ENCODE measurements at places on chromosomes 7 and 10. TPM values are rescaled to one million over a fixed set of nuclear protein-coding genes. Genes with fewer than 3 reads are reported as not detected.

Gene ARMC3
- total RNA-seq: not detected

Gene SLC12A9
- 16.6 TPM for total RNA-seq

Gene LRRC17
- total RNA-seq: not detected

Gene TRIL
- 0.03 TPM for total RNA-seq

Gene SEMA3E
- 6.8 TPM for total RNA-seq

GRCh38 chr10:44742248-44742647, 168.9 kb upstream of the TMEM72 start:
- no peak for DNase-seq

DNA sequence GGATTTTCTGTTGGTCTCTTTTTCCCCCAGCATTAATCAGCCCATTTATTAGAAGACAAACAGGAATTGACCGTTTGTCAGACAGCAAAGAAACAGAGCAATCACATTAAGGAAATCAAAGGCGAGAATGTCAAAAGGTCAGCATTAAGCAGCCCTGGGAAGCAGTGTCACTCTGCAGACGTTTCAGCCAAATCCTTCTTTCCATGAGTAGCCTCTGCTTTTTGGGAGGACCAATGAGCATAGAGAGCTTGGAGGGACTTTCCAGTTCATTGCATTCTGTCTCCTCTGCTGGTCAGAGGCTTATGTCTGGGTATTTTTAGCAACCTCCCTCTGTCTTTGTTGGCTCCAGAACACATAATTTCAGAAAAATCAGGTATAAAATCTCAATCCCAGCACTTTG, 481.4 kb downstream of the GALNT17 start:
- DNase-seq: no peak

- no peak for DNase-seq
Measured at GRCh38 chr7:51593628-51594027, 277.0 kb upstream of the COBL start.

DNA sequence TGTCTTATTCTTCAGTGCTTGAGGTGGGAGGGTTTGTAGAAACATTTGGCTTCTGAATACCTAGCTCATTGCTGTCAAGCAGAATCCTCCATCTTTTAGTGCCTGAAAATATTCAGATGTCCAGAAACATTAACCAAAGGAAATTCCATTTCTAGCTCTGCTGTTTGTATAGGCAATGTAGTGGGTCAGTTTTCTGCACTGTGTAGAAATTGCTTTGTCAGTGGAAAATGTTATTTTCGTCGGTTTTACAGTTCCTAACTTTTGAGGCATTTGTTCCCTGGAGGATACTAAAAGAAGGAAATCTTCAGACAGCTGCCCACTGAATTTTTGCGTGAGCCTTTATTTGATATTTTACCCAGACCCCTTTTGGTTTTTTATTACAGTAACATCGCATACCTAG, 143.4 kb downstream of the TPST1 start:
- DNase-seq: no peak

GRCh38 chr7:158824028-158824427, 5.3 kb downstream of the ESYT2 start:
- no peak for DNase-seq

DNA sequence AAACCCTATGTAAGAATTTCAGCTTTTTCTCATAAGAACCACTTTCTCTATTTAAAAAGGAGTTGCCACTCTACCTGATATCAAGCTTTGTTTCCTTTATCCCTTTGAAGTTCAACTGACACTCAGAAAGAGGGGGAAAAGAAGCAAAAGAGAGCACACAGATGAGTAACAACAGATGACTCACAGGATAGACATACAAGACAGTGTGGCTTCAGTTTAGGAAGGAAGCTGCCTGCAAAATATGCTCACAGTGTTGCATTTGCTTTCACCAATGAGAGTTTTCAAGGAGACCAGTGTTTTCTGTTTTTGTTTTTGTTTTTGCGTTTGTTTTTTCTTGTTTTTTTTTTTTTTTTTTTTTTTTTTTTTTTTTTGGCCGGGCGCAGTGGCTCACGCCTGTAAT, 1181.6 kb downstream of the DNAJB9 start:
- peak; percentile 13 for DNase-seq

GRCh38 chr10:52658112-52658511, 114.5 kb downstream of the MBL2 start:
- DNase-seq: no peak

GRCh38 chr7:139598642-139599041, 75.2 kb downstream of the CLEC2L start:
- DNase-seq: no peak

DNA sequence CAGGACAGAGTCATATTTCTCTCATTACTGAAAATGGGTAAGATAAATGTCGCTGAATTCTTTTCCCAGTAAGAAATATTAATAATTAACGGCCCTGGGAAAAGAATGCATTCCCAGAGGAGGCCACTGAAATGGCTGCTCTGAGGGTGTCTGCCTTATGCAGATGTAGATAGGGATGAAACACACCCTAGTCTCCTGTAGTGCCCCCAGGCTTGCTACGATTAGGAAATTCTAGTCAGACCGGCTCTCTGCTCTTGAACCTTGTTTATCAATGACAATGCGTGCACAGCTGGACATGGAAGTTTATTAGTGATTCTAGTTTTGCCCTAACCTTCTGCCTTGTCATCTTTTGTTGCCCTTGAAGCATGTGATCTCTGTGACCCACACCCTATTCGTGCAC, 291.1 kb downstream of the ZNF248 start:
- no peak for DNase-seq

- no peak for DNase-seq
Measured at GRCh38 chr7:132185150-132185549, 391.1 kb downstream of the PLXNA4 start.

DNA sequence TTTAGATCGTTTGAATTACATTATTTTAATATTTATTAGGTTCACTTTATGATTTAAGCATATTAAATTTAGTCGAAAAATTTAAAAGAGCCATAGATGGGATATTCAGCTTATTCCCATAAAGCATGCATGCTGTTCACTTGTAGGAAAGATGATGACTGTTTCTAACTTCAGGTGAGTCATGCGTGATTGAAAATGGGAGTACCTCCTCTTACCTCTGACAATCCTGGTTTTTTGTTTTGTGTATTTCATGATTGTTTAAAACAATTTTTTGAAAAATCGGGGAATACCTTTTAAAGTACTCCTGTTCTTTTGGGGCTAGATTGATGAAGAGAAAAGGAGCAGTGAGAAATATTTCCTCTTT, 1.4 kb downstream of the TNKS2 start:
- no peak for DNase-seq

DNA sequence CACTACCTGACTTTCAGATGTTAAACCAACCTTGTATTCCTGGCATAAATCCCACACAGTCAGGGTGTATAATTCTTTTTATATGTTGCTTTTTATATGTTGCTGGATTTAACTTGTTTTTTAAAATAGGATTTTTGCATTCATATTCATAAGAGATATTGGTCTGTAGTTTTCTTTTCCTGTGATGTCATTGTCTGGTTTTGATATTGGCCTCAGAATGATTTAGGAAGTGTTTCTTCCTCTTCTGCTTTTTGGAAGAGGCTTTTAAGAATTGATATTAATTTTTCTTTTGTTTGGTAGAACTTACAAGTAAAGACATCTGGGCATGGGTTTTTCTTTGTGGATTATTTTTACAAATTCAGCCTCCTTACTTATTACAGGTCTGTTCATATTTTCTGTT, 93.1 kb downstream of the CARD11 start:
- DNase-seq: no peak

DNA sequence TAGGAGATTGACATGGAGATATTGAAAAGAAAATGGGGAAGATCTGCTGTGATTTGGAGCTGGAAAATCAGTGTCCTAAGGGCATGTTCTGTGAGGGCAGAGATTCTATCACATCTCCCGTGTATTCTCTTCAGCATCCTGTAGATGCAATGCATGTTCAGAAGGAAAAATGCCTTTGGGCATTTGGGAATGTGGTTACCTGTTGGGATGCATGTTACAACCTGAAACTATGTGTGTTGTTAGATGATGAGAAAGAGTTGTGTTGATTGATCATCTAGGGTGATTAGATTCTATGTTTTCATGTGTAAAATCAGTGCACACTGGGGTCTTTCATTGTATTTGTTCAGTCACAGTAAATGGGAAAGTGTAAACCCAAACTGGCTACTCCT, 14.7 kb downstream of the CUZD1 start:
- no peak for DNase-seq

- no peak for DNase-seq
Measured at GRCh38 chr7:94412762-94413322, 18.1 kb downstream of the COL1A2 start.

- DNase-seq: no peak
Measured at GRCh38 chr7:133778472-133778871, 348.7 kb upstream of the LRGUK start.

GRCh38 chr7:121500360-121501058, 104.4 kb upstream of the FAM3C start:
- no peak for DNase-seq

DNA sequence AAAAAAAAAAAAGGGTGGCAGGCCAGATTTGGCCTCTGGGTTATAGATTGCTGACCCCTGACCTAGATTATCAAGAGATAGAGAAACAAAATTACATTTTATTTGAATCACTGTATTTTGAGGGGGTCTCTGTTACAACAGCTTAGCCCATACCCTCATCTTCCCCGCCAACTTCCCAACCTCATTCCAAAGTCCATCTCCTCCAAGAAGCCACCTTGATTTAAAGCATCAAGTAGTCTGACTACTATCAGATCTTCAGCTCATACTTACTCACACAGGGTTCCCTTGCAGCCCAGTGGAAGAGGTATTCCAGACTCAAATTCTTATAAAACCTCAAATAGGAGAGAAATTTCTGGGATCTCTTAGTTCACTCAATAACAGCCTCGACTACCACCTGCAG, 20.4 kb downstream of the ZC3HAV1 start:
- no peak for DNase-seq

DNA sequence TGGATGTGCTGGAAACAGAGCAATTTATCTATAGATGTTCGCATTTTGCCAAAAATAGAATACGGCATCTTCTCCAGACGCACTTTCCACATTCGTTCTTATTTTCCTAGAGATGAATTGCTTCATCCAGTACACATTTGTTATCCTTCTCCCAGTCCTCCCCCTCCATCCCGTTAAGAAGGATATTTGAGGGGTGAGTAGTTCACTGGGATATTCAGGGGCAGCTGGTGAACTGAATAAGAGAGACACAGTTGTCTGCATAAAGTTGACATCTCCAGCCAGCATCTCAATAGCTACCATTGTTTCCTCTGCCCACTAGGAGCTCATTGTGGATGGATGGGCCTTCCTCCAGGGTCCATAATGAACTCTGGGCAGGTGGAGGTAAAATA, 456.8 kb upstream of the NRP1 start:
- peak; percentile 1 for DNase-seq

DNA sequence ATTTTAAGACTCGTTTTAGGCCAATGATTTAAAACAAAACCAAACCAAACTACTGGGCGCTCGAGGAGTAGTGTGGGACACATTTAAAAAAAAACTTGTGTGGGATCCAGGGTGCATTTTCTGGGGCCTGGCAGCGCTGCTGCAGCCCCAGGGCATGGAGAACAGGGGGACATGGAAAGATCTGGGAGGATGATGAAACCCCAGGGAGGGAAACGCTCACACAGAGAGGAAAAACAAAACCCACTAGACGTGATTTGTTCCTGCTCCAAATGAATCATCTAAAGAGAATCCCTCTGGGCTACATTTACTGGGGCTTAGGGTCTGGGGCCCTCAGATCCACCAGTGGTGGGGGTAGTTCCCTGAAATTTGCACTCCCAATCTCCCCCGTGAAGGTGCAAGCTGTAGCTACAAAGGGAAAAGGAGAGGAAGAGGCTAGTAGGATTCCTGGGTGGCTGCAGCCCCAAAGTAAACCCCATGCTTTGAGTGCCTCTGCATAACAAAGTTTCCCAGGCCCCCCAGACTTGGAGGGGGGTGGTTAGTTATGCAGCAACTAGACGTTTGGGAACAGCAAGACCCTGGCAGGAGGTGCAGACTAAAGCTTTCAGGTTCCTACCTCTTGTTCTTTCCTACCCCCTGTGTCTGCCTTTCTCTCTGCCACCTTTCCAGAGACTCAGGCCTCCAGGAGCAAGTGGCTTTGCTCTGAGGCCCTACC, 14.5 kb upstream of the HOXA13 start:
- no peak for DNase-seq
